Astrocyte of the spinal cord (primary cell): ENCODE measurements at places on chromosomes 5 and 9.

DNA sequence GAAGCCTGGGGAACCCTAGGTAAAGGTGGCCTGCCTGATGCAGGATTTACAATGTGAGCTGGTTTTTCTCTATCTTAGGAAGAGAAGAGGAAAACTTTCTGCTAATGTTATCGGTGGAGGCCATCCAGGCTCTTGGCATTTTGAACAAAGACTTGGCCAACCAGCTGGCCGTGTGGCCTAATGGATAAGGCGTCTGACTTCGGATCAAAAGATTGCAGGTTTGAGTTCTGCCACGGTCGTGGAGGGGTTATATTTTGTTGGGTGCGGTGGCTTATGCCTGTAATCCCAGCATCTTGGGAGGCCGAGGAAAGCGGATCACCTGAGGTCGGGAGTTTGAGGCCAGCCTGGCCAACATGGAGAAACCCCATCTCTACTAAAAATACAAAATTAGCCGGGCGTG is 9.6 kb downstream of the C9orf152 start:
- no peak for DNase-seq

DNA sequence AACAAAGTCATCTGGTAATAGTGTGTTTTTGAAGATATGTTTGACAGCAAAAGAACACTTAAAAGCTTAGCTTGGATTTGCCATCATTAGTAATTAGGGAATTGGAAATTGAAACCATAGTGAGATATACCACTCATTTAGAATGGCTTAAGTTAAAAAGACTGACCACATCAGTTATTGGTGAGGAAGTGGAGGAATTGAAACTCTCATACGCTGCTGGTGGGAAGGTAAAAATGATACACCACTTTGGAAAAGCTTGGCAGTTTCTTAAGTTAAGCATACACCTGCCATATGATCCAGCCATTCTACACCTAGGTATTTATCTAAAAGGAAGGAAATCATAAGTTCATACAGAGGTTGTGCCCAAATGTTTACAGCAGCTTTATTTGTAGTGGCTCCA is 213.2 kb downstream of the TRIO start:
- no peak for DNase-seq

GRCh38 chr5:149586708-149587318 is 5.5 kb downstream of the ARHGEF37 start:
- no peak for DNase-seq

DNA sequence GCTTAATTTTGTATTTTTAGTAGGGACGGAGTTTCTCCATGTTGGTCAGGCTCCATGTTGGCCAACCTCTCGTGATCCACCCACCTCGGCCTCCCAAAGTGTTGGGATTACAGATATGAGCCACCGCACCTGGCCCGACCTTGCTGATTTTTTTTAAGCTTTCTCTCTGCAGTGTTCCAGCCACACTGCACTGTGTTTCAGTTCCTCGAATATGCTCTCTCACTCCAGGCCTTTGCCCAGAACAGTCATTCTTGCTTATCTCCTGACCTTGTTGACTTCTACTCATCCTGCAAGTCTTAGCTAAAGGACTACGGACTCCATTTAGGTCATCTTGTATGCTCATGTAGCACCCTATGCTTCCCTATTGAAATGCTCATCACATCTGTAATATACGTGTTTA is 3.3 kb downstream of the SNAPC3 start:
- DNase-seq, result no peak

- DNase-seq, result peak; percentile 79
These were observed 65.3 kb downstream of the MARCHF3 start for GRCh38 chr5:126965061-126965475.

- no peak for DNase-seq
These were observed 407.7 kb downstream of the PDE4D start for GRCh38 chr5:59485629-59486439.

DNA sequence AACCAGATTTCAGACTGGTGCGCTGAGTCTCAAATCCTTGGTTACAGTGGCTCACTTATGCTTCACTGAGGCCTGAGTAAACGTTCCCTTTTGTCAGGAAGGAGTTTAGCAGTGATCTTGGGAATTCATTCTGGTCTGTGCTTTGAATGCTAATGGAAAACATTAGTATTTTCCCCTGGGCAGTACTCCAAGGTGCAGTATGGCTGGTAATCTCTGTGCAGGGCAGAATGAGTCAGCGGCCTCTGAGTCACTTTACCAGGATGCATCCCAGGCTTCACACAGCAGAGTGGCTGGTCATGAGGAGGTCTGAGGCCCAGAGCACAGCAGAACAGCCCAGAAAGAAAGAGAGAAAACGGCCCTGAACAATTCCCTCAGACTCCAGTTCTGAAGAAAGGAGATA is 54.0 kb downstream of the PCA3 start:
- peak; percentile 98 for DNase-seq

DNA sequence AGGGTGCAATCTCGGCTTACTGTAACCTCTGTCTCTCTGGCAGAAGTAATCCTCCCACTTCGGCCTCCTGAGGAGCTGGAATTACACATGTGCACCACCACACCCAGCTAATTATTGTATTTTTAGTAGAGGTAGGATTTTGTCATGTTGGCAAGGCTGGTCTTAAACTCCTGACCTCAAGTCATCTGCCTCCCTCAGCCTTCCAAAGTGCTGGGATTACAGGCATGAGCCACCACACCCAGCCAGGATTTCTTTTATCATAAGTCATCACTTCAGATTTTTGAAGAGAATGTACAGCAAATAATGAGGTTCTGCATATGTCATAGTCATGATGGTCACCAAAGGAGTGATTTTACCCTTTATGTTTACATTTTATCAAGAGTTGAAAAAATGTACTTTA is 108.1 kb downstream of the GCNT1 start:
- no peak for DNase-seq

- DNase-seq, result no peak
These were observed 17.4 kb downstream of the ZBTB43 start for GRCh38 chr9:126822278-126822677.

DNA sequence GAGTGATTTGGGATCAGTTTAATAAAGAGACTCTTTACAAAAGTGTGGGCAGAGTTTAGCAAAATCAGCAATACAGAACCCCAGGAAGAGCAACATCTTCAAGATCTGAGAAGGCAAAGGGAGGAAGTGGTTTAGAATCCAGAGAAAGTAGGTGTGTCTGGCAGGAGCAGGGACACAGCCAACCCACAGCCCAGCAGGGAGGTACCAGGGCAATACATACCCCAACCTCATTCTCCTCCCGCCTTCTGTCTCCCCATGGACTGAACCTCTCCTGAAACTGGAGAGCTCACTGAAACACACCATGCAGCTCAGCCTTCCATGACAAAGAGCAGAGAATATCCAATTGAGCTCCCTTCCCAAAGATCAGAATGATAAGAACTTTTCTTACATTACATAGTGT is 283.4 kb downstream of the PRELID2 start:
- DNase-seq, result peak; percentile 20

- no peak for DNase-seq
These were observed 859.1 kb downstream of the MAT2B start for GRCh38 chr5:164364237-164365208.
